LNCaP clone FGC (cell line): ENCODE measurements at places on chromosomes 3 and 15.

- DNase-seq = no peak
These were observed 730.7 kb downstream of the SQOR start for GRCh38 chr15:46365572-46365971.

- DNase-seq = no peak
These were observed 133.8 kb upstream of the SLC2A2 start for GRCh38 chr3:171160325-171160724.

- DNase-seq = peak; percentile 58
These were observed 64.0 kb upstream of the DGKG start for GRCh38 chr3:186425788-186426730.

DNA sequence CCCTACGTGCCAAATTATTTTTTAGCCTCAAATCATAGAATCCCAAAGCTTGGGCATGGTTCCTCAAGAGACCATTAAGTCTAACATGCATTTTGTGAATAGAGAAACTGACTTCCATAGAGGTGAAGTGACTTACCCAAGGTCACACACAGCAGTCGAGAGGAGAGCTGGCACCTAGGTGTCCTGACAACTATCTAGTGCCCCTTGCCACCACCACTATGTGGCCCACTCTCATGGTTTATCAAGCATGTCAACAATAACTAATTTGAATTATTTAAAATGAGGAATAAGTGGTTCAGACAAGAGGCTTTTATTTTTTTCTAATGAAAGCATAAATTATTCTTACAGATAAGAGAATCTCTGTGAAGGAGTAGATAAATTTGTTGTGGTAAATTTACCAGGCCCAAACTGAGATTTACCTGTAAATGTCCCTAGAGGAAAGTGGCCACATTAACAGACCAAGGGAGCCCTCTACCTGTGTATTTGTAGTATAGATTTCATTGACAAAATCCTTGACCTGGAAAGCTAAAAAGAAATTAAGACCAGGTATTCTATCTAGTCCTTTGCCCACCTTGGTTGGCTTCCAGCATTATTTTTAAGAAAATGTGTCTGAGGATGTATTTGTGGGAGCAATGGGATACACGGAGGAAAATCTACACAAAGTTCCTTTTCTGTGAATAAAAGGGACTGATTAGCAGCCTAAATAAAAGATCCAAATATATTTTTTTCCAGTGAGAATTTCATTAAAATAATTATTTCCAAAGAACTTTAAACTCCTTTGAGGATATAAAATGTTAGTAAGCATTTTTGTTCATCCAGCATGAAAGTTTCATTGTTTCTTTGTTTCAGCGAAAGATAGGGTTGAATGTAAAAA lies 49.1 kb downstream of the IQCH start:
- DNase-seq = peak; percentile 28

DNA sequence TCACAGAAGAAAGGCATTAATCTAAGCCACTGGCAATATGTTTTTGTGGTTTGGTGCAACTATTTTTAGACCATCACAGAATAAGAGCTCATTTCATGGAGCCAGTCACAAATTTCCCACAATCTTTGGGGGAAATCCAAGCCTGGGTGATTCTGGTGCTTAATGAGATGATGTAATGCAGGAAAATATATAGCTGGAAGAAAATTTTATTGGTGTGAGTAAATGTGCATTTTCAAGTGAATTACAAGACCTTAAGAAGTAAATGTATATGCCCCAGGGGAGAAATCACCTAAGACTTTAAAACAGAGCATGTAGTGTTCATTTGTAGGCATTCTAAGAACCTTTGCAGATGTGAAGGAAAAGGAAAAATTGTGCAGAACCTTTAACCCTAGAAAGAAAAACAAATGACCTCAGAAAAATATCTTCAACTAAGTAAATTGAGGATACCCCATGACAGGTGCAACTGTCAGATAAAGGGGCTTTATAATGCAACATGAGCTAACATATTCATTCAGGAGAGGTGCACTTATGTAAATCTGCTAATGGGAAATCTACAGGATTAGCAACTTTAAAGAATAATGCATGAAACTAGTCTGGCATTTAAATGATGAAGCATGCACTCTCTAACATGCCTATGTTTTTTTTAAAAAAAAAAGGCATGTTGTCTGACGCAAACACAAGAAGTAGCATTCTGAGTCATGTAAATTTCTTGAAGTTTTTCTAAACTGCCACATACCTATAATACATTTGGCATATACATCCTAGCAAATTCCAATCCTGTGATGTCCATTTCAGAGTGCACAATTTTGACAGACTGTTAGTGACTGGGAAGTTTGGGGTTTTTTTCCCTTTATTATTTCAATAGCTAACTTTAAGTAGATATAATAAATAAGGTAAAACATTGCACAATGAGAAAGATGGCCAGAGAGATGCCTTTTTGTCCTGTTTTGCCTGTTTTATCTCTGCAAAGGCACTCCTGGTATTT lies 105.1 kb downstream of the MEX3B start:
- DNase-seq = no peak

DNA sequence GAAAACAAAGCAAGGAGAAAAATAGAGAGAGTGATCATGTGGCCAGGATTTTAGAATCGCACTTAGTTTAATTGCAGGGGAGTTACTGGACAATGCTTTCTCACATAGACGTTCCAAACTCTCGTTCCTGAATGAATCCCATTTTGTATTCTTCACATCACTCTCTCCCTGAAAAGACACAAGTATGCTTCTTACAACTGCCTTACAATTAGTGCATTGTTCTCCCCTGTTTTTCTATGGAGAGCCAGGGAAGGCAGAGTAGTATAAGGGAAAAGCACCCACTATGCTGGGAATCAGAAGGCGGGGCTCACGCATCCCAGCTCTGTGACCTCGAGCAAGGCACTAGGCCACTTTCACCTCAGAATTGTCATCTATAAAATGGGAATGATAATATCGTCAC lies 14.4 kb downstream of the TMOD2 start:
- no peak for DNase-seq

GRCh38 chr3:127750226-127751031 lies 71.9 kb downstream of the MGLL start:
- DNase-seq = no peak

- no peak for DNase-seq
These were observed 1.3 kb downstream of the OCA2 start for GRCh38 chr15:28097656-28098359.

- peak; percentile 72 for DNase-seq
These were observed 31.8 kb downstream of the FSTL1 start for GRCh38 chr3:120418866-120419490.

GRCh38 chr3:70488816-70489215 lies 176.4 kb upstream of the MDFIC2 start:
- DNase-seq = no peak

- DNase-seq = no peak
These were observed 116.6 kb downstream of the SEC22A start for GRCh38 chr3:123318374-123318773.

GRCh38 chr3:64257100-64257755 lies 32.0 kb upstream of the PRICKLE2 start:
- no peak for DNase-seq

DNA sequence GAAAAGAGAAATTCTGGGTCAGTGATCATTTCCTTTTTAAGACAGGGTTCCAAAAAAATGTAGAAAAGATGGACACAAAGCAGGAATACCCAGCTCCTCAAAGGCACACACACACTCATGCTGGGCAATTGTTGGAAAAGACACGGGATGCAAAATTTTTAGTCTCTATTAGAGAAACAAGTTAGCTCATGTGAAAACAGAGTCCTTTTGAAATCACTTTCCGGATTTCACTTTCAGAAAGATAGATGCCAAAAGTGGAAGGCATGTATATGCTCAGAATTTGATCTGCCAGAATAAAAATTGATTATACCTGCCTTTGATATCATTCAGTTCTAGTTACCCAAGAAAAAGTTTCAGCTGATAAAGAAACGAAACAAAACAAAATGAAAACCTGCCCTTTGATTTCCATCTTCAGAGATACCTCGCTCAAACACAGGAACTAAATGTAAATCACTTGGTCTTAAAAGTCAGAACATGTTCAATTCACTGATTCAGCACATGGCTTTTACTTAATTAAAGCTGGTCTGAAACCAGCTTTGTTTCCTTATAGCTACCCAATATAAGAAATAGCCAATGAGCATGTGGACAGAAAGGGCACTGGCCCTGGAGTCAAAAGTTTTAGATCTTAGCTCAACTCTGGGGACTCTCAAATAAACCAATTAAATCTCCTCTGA lies 52.8 kb downstream of the PLD1 start:
- DNase-seq = no peak

- no peak for DNase-seq
These were observed 13.3 kb upstream of the SOX2 start for GRCh38 chr3:181698263-181698954.

DNA sequence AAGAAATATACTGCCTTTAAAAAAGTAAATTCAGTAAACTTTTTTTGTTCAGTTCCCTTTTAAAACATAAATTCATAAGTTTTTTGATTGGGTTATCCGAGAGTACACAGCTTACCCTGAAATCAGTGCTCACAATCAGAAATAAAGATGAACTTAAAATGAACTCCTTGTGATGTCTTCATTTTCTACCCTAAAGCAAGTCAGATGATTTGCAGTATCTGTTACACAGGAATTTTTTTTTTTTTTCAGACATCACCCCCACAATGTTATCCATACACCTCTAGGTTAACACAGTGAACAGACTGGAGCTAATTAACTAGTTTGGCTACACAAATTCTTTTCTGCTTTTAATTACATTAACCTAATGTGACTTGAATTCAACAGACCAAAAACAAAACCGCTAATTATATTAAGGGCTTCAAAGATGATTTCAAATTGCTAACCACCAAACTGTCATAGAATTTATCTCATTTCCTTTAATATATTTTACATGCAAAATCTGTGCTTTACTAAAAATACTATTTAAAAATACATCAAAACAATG lies 1042.0 kb downstream of the ROBO1 start:
- DNase-seq = no peak

DNA sequence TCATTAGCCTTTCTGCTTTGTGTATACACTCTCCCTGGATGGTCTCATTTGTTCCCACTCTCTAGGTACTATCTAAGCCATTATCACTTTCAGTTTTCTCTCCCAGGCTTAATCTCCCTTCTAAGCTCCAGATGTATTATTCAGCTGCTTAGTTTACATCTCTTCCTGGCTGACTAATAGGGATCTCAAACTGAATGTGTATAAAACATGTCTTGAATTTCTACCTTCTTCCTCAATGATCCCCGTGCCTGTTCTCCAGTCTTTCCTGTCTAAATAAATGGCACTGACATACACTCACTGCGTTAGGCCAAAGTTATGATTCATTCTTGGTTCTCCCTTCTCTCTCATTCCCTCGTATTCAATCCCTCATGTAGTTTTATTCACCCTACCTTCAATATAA lies 127.3 kb downstream of the NR2F2 start:
- no peak for DNase-seq

DNA sequence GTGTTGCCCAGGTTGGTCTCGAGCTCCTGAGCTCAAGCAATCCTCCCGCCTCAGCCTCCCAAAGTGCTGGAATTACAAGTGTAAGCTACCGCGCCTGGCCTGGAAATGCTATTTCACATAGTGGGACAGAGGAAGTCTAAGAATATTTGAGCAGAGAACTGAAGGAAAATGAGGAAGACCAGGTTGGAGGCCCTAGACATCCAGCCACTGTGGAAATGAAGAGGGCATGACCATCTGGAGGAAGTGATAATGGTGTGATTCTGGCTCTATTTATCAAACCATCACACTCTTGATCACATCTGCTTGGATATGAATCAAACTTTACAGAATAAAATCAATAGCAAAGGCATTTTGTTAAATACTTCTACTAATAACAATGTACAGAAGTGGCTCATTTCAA lies 65.9 kb upstream of the ARHGEF3 start:
- no peak for DNase-seq

DNA sequence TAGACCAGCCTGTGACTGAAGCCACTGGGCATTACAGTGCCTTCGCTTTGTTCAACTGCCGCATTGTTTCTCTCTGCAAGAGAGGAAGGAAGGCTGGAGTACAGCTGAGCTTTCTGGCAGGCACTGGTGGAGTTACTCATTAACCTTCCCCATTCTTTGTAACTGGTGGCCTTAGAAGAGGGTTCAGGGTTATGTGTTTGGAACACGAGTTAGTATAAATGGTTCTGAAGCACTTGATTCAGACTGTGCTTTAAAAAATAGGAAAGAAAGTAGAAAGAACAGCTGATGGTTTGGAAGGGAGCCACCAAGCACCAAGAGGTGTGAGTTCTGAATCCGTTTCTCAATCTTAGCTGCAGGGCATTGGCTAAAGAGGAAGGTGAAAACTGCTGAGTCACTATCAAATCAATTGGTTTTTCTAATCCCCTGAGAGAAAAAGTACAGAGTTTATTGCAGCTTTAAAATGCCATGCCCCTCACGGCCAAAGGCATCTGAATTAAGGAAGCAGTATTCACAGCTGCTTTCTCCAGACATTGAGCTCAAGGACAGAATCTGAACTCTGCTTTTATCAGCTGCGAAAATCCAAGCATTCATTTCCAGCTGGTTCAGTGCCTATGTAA lies 3.6 kb downstream of the HGD start:
- peak; percentile 56 for DNase-seq

DNA sequence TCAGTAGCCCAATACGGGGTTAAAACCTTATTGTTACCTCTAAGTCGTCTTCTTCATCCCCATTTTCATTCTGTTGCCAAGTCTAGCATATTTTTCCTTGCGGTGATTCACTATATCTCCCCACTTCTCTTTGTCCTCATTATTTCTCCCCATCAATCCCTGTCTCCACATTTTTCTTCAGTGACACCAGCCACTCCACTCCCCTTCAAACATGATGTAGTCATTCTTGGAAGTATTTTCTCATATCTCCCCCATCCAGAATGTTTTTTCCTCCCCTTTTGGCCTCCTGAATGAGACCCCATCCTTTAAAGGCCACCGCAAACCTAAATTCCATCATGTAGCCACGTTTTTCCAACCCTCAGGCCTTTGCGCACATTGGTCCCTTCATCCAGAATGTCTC lies 105.9 kb downstream of the TOP2B start:
- DNase-seq = no peak

GRCh38 chr15:48501208-48501607 lies 144.3 kb downstream of the FBN1 start:
- DNase-seq = no peak

- no peak for DNase-seq
These were observed 208.4 kb downstream of the TP63 start for GRCh38 chr3:189839576-189839975.

GRCh38 chr3:119585856-119586570 lies 6.7 kb downstream of the ADPRH start:
- DNase-seq = no peak

- DNase-seq = no peak
These were observed 155.2 kb downstream of the XXYLT1 start for GRCh38 chr3:195115600-195116406.

- peak; percentile 90 for DNase-seq
These were observed 35.8 kb upstream of the FBN1 start for GRCh38 chr15:48681353-48681752.

GRCh38 chr3:166836836-166837235 lies 543.3 kb downstream of the ZBBX start:
- no peak for DNase-seq
